ENCODE measurements at places on chromosomes 1 and 21. TPM values are rescaled to one million over a fixed set of nuclear protein-coding genes. Genes with fewer than 3 reads are reported as not detected.

DNA sequence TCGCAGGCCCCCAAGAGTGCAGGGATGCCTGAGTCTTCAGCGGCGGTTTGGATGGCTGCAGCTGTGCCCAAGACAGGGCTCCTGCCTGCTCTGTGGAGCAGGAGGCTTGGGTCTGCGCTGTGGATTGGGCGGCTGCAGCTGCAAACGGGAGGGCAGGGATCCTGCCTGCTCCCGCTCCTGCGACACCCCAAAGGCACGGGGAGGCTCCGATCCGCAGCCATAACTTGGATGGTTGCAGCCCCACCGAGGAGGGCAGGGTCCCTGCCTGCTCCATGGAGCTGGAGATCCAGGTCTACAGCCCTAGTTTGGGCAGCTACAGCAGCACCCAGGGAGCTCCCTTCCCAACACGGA lies 898.8 kb upstream of the NEGR1 start:
- no peaks in the 10 kb centered on the region for H3K27me3 ChIP-seq
- no peak overlapping the region for H3K4me3 ChIP-seq
- H3K27ac ChIP-seq = no peak overlapping the region
- no peaks in the 10 kb centered on the region for H3K36me3 ChIP-seq
- H3K4me1 ChIP-seq = no peaks in the 10 kb centered on the region

The DNASE2B gene
- total RNA-seq = not detected

GRCh38 chr1:27237112-27237511 lies 2.7 kb downstream of the WDTC1 start:
- H3K27me3 ChIP-seq = no peaks in the 10 kb centered on the region
- H3K4me3 ChIP-seq = no peak overlapping the region
- H3K36me3 ChIP-seq = peaks cover 3% of the 10 kb centered on the region
- peaks cover 32% of the 10 kb centered on the region for H3K4me1 ChIP-seq

DNA sequence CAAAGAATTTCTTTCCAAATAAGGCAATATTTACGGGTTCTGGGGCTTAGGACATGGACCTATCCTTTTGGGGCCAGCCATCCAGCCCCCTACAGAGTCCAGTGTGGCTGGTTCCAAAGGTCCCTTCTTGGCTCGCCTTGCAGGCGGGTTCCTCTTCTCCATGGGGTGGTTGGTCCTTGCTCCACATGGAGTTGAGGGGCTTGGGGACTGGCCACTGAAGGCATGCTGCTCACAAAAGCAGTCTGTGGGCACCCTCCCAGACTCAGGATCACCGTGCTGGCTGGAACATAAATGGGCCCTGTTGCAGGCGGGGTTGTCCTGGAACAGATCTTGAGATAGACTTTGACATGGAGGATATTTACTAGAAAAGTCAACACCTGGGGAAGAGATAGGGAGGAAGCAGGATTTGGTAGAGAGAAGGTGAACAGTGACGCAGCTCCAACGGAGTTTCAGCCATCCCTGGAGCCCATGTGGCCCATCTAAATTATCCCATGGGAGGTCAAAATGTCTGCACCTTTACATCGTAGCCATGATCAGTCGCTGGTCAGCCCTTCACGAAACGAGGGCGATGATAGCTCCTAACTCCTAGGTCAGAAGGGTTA lies 39.1 kb upstream of the LRP8 start:
- H3K27me3 ChIP-seq = no peaks in the 10 kb centered on the region
- peaks cover 28% of the 10 kb centered on the region for H3K4me1 ChIP-seq
- H3K27ac ChIP-seq = peak overlapping the region; percentile 89
- DNase-seq = no peak
- peaks cover 1% of the 10 kb centered on the region for H3K36me3 ChIP-seq

- no peaks in the 10 kb centered on the region for H3K27me3 ChIP-seq
- peak overlapping the region; percentile 94 for H3K27ac ChIP-seq
- peaks cover 17% of the 10 kb centered on the region for H3K4me1 ChIP-seq
- peaks cover 37% of the 10 kb centered on the region for H3K36me3 ChIP-seq
These were observed 652 bp downstream of the SNAPIN start for GRCh38 chr1:153659175-153659534.

The ARHGAP29 gene
- total RNA-seq = not detected

- H3K4me1 ChIP-seq = no peaks in the 10 kb centered on the region
- H3K27ac ChIP-seq = no peak overlapping the region
- H3K4me3 ChIP-seq = no peak overlapping the region
- H3K27me3 ChIP-seq = peaks cover 27% of the 10 kb centered on the region
- no peaks in the 10 kb centered on the region for H3K36me3 ChIP-seq
- no peak for DNase-seq
These were observed 67.4 kb upstream of the STUM start for GRCh38 chr1:226481133-226481532.

DNA sequence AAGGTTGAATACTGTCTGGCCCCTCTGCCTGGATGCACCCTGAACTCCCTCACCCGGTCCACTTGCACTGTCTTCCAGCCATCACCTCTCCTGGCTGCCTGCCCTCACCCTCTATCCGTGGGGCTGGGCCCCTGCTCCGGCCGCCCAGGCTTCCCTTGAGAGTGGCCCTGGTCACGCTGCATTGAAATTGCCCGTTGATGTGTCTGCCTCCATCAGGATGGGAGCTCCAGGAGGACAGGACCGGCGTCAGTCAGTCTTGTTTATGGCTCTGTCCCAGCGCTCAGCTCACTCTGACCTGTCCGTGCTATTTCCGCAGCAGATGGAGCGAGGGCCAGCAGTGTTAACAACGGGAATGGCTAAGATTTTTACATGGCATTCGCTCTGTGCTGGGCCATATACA lies 34.9 kb downstream of the FOXO6 start:
- peaks cover 20% of the 10 kb centered on the region for H3K27me3 ChIP-seq
- H3K4me3 ChIP-seq = no peak overlapping the region
- no peak for DNase-seq

All from activated CD8-positive, alpha-beta T cell treated with anti-CD3 and anti-CD28 coated beads, Interleukin-2, amount 10 ng/mL, durations not matched to agents 7 days and 5 days (primary cell).